ENCODE measurements at places on chromosomes 2 and 18.

DNA sequence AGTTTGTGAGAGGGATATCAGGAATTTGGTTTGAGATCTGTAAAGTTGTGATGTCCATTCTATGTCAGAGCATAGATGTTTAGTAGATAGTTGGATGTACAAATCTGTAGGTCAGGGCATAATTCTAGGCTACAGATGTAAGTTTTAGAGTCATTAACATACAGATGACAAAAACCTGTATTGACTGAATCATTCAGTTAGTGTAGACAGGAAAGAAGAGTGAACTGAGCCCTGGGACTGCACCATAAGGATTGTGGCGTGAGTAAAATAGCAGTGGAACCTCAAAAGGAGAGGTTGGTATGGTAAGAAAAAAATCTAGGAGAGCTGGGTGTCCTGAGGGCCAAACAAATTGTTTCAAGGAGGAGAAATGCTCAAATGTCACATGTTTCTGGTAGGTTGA lies 73.1 kb upstream of the RPRM start:
- DNase-seq: no peak

DNA sequence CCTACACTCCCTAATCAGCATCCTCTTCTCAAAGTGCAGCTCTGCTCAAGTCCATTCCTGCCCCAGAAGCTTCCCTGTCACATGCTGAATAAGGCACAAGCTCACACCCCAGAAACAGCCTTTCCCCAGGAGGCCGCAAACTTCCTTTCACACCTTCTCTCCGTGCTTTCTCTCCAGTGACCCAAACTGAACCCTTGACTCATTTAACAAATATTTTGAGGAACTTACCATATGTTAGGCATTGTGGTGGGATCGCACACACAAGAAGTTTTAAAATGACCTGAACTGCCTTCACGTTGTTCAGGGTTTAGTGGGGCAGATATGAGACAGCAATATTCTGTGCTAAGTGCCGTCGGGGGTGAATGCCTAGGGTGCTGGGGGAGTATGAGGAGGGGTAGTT lies 161.3 kb downstream of the INSIG2 start:
- no peak for DNase-seq

DNA sequence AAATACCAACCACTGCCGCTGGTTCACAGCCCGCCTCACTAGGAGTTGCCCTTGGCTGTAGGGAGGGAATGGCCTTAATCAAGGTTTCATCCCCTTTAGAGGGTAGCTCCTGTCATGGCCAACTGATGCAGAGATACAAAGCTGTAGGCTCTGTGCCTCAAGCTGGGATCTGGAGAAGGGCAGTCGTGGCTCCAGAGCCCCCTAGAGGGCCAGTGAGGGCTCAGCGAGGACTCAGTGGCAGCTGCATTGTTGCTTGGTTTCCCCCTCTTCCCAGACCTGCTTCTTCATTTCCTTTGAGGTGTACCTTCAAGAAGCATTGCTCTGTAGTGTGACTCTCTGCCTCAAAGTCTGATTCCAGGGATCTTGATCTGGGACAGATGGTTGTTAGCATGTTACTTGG lies 302.1 kb downstream of the LPIN1 start:
- DNase-seq: no peak

DNA sequence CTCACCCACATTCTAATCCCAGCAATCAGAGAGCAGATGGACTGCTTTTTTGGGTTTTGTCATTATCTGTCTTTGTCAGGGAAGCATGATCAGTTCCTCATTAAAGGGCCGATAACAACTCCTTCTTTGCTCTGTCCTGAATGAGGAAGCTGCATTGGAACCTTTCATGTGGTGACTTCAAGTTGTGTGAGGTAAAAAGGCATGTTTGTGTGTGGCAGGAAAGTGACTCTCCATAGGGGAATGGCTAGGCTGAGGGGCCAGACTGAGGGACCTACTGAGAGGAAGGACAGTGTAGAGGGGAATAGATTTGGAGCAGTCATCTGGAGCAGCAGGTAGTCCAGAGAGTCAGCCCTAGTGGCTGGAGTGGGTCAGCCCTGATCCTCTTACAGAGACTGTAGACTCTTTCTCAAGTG lies 23.6 kb upstream of the LRRTM1 start:
- no peak for DNase-seq

GRCh38 chr2:130878316-130878715 lies 41.6 kb downstream of the ARHGEF4 start:
- no peak for DNase-seq

DNA sequence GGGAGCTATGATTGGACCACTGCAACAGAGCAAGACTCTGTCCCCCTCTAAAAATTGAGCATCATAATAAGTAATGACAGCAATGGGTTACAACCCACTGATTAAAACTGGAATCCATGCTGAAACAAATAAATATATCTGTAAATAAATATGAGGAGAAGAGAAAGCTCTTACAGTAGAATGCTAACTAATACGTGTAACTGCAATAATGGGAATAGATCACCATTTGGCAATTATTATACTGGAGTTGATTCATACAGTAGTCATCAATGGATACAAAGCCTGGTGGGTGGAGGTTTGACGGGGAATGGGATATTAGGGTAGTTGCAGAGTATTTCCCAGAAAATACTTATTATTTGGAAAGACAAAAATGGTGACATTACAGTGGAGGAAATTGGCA lies 6.1 kb upstream of the INO80B start:
- no peak for DNase-seq

DNA sequence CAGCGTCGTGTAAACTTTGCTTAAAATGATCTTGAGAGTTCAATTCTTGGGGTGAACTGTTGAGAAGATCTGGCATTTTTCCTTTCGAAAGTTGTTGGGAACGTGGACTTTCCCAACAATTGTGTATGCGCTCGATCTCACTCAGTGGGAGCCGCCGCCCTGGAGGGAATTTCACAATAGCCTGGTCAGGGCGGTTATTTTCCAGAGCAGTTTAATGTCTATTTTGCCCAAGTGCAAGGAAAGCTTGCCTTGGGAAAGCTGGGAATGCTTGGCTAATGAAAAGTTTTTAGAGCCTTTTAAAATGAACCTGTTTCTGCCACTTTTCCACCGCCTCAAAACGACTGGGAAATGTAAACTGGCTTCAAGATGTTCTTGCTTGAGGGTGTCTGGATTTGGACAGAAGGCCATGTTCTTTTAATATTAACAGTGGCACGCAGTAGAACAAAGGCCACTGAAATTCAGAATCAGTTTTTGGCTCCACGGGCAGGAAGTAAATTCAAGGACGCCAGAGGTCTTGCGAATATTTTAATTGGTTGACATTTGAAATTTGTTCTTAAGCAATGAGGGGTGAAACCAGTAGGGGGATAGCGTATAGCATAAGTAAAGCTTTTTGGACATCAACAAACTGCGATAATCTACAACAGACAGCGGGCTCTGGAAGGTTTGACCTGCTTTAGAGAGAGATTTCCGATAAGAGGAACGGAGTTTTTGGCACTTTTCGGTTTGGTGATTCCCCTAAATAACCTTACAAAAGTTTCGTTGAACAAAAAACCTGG lies 1.2 kb downstream of the CFLAR start:
- DNase-seq: no peak

DNA sequence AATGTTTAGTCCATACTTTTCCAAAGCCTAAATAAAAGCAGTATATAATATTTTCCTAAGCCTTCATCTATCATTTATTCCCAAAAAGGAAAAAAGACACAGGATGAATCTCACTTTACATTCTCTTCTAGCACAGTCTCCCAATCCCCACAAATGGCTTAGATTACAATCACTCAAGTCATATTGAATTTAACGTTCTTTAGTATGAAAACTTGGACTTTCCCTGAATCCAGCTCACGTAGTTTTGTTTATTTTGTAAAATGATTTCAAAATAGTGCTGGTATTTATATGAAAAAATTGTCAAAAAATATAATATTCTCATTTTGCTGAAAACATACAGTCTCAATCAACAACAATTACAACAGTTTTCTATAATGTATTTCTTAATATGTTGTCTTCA lies 137.7 kb upstream of the CCDC150 start:
- DNase-seq: no peak

DNA sequence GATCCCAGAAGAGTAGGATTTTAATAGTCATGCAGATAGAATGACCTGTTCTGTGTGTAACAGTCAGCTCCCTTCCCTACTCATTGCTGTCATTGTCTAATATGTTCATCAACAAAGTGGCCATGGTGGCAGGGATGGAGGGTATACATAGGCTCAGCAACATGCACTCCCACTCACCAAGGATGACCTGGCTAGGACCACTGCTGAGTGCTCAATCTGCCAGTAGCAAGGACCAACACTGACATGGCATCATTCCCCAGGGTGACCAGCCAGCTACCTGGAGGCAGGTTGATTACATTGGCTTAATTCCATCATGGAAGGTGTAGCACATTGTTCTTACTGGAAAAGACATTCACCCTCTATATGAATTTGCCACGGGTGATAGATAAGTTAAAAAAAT lies 401.7 kb upstream of the CELF4 start:
- DNase-seq: no peak

GRCh38 chr2:68466778-68467076 lies 367 bp downstream of the FBXO48 start:
- DNase-seq: no peak

- no peak for DNase-seq
Measured at GRCh38 chr2:241944821-241945220, 75.3 kb downstream of the RTP5 start.

- DNase-seq: no peak
Measured at GRCh38 chr18:809985-810642, 1.9 kb downstream of the YES1 start.

GRCh38 chr2:186554429-186554828 lies 35.4 kb upstream of the ITGAV start:
- no peak for DNase-seq

DNA sequence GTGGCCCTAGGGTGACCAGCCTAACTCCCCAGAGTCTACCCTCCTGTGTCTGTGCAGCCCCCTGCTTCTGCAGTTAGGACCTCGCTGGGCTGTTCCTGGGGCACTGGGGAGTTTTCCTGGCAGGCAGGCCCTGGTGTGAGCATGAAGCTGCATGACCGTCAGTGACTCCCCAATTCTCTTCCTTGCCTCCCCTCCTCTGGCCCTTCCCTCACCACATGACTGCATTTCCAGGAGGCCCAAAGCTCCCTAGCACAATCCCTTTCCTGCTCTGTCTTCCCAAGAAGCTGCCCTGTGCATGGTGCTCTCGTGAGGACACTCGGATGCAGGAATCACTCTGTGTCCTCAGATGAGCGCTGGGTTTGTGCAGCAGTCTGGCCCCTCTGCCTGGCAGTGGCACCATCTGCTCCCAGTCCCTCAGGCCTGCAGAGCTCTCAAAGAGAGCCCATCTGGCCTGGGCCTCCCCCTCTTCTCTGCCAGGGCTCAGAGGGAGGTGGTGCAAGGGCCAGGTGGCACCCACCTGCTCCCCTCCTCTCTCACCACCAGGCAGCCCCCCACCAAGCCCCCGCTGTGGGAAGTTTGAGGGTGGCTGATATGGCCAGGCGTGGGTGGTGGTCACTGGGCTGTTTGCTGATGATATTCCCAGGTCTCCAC lies 125.6 kb upstream of the HS6ST1 start:
- DNase-seq: no peak

- DNase-seq: no peak
Measured at GRCh38 chr2:157980020-157980419, 103.9 kb upstream of the ACVR1 start.

DNA sequence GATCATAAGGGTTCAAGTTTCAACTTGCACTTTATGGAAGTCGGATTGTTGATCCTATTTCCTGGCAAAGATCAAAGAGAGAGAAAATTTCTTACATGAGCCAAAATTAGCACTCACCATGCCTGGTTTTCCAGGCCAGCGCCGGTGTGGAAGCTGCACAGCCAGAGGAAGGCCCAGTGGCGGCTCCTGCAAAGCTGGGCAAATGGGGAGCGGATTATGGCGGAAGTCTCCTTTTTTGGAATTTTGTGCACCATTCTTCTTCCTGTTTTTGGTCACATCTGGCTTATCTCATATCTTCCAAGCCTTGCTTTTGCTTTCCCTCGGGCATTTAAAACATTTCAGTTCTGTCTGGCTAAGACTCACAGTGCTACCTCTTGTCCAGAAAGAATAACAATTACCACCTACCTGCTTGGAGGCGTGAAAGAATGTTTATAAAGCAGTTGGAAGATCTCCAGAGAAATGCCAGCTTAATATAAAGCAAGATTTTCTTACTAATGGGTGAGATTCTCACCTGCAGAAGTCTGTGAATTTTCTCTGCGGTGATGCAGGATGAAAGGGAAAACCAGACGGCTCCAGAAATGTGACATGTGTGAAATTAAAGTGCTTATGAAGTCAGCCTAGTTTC lies 94.3 kb downstream of the ASAP2 start:
- DNase-seq: no peak

- DNase-seq: no peak
Measured at GRCh38 chr2:71546777-71547281, 93.5 kb downstream of the DYSF start.

- no peak for DNase-seq
Measured at GRCh38 chr2:163604941-163605555, 130.8 kb downstream of the FIGN start.

DNA sequence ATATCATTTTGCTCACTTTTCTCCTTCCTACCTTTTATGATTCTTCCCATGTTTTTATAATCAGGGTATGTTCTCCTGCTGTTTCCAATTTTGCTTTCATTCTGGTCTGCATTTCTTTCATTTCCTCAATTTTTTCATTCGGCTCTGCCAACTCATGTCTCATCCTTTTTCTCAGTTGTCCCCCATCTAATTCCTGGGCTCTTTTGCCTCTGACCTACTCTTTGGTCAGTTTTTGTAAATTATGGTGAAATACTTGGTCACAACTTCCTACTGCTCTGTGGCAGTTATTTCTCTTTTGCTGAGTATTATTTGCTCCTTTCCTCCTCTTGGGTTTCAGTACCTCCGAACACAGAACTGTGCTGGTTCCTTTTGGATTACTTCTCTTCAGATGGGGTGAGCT lies 27.5 kb downstream of the MYO7B start:
- DNase-seq: no peak

- no peak for DNase-seq
Measured at GRCh38 chr18:7645756-7646155, 78.6 kb downstream of the PTPRM start.

DNA sequence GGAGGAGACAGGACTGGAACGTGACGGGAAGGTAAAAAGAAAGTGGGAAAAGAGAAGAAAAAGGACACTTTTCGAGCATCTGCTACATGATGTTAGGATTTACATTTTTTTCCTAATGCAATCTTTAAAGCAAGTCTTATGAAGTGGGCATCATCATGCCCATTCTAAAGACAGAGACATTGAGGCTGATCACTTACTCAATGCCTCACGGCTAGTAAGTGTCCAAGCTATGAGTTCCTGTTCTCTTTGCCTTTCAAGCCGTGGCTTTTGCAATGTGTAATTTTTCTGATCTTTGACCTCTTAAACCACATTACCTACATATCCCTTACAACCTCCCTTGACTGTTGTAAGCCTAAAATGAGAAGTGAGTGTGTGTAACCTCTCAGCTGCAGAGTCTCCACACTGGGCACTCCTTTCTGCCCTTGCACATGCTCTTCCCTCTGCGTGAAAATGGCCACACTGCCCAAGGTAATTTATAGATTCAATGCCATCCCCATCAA lies 649.2 kb downstream of the RNF144A start:
- DNase-seq: no peak

GRCh38 chr2:241950413-241951315 lies 81.1 kb downstream of the RTP5 start:
- DNase-seq: peak; percentile 39

Measured in activated gamma-delta T cell treated with anti-CD3 and anti-CD28 coated beads, Interleukin-2, amount 50 U/mL, for 16 hours (primary cell).